ENCODE measurements at places on chromosomes 4 and X.

GRCh38 chrX:133535066-133535465, 119.8 kb upstream of the GPC4 start:
- DNase-seq = no peak

DNA sequence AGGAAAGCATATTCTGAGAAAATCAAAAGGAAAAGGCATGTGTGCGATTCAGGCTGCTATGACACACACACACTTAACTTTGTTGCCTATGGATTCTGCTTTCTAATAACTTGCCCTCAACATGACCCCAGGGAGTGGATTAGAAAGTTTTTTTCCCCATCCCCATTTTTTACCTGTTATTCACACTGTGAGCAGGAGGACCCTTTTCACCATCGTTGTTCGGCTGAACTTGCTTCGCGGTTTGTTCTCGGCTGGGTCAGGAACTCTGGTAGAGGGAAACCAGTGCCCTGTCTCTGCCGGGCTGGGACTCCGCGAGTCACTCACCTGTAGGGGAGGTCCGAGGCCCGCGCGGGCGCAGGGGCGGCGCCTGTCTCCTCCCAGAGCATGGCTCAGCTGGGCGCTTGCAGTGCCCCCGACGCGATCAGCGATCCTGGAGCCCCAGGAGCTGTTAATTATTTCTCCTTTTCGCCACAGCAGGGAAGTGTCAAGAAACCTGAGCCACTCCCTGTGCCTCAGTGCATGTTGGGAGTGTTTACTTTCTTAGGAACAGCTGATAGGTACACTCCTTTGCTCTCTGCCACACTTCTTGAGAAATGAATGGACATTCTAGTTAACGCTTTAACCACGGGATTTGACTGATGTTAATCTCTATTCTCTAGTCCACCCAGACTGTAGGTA, at the start of gene RASSF6:
RASSF6 (minus strand) TSS at position 322 of the 678 bp plus-strand sequence. CDS start 8,641 bp downstream, outside the sequence.
- DNase-seq = no peak

DNA sequence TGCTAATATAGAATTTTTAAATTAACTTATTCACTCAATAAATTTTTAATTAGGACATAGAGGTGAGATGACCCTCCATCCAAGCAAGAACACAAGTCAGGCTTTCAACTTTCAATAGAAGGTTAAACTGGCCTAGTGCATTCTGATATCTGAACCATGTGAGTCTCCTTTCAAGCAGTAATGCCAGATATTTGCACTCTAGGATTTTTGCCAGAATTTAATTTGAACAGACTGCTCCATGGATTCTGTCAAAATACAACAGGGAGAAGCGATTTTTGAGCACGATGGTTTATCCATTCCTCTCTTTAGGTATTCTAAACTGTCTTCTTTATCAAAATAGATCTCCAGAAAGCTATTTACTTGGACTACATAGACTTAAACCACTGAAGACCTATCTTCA, 72.0 kb upstream of the DCLK2 start:
- no peak for DNase-seq

DNA sequence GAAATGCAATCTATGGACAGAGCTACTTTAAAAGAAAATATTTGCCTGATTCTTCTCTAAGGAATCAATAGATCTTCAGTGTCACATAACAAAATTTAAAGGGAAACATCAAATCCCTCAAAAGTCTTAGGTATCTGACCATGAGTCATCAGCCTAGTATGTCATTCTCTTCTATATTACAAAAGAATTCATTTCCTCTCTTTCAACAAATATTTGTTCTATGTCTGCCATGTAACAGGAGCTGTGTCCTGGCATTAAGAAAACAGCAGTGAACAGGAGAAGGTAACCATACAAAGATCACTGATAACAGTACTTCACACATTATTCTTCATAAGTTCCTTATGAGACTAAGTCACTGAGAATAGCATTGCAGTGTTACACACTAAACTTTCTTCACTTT, 243.6 kb upstream of the DKK2 start:
- no peak for DNase-seq

GRCh38 chr4:80434238-80434637, 98.7 kb downstream of the CFAP299 start:
- no peak for DNase-seq

DNA sequence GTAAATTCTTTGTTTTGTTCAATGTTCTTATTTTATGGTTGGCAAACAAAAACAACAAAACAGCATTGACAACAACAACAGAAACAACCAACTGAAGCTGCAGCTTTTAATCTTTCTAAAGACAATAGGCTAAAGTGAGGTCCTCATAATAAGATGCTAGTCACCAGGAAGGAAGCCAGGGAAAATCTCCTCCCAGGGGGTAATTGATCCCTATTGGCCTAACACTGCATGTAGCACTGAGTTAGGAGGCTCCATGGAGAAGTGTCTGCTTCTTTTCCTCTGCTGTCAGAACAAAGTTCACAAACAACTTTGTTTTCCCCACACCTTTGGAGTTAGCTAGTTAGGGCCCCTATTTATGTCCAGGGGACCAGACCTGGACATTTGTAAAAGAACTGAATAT, 4.7 kb upstream of the LRAT start:
- no peak for DNase-seq

GRCh38 chr4:151962138-151962823, 201.5 kb upstream of the GATB start:
- no peak for DNase-seq

DNA sequence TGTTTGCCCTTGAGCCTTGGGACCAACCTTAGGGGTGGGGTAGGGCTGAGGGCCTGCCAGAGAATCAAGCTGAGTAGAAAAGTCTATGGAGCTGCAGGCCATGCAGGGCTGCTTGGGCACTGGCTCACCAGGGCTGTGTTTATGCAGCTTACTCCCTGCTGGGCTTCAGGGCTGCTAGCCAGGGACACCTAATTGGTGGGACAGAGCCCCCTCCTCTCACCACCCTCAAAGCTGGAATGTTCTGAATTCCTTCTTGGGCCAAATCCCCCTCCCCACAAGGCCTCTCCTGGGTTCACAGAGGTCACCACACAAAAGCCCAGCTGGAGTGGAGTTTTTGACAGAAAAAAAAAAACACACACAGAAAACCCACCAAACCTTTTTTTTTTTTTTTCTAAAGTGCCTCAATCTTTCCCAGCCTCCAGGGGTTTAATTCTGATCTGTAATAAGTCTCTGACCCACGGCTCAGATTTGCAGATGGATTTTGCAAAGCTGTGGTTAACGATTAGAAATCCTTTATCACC, at the start of gene CLDN2:
CLDN2 (plus strand) TSS at position 471 of the 521 bp plus-strand sequence. CDS start 7,827 bp downstream, outside the sequence.
- no peak for DNase-seq

DNA sequence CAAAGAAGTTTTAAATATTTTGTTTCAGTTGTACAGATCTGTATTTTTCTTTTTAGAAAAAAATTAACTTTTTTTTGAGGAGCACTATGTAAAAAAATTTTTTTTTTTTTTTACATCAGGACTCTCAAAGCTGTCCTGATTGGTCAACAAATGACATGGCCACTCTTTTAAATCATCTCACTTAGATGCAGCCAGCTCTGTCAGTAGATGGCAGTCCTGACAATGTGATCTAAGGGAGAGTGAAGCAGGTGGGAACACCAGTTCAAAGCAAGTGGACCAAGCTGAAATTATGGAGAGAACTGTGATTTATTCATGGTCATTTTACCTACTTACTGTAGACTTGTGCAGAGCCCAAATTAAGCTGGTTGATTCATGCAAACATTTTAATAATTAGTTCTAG, 174.7 kb upstream of the GPRIN3 start:
- DNase-seq = no peak
